NCI-H2227 treated with DMSO at 0.1 percent for 48 hours (cell line): ENCODE measurements at places on chromosomes 5 and 9.

GRCh38 chr9:131733541-131734061 is 6.3 kb downstream of the RAPGEF1 start:
- no peak for DNase-seq

DNA sequence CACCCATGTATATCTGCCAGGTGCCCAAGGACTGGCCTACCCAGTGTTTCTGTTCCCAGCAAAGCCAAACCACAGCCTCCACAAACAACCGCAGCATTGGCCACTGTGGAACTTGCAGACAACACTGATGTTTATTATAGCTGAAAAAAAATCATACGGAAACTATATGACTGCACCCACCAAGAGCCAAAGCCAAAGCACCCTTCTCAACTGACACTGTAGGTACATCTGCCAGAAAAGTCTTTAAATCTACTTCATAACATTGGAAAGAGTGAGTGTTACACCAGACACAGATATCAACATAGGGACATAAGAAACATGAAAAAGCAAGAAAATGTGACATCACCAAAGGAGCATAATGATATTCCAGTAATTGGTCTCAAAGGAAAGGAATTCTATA is 428.0 kb downstream of the PSAT1 start:
- DNase-seq = no peak

DNA sequence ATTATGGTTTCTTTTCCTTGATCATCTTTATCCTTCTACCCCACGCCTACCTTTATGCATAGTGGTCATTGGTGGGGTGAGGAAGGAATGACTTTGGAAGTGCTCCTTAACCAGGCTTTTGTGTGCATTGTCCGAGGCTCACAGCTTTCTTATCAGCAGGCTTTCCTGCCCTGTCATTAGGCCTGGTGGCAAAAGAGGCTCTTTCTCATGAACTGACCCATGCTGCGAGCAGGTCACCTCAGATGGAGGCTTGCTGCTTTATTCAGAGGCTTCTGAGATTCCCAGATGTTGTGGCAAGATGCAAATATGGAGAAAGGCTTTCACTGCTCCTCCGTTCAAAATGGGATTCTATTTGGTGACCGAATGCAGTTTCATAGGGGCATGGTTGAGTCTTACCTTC is 57.4 kb upstream of the DMRTA1 start:
- no peak for DNase-seq

DNA sequence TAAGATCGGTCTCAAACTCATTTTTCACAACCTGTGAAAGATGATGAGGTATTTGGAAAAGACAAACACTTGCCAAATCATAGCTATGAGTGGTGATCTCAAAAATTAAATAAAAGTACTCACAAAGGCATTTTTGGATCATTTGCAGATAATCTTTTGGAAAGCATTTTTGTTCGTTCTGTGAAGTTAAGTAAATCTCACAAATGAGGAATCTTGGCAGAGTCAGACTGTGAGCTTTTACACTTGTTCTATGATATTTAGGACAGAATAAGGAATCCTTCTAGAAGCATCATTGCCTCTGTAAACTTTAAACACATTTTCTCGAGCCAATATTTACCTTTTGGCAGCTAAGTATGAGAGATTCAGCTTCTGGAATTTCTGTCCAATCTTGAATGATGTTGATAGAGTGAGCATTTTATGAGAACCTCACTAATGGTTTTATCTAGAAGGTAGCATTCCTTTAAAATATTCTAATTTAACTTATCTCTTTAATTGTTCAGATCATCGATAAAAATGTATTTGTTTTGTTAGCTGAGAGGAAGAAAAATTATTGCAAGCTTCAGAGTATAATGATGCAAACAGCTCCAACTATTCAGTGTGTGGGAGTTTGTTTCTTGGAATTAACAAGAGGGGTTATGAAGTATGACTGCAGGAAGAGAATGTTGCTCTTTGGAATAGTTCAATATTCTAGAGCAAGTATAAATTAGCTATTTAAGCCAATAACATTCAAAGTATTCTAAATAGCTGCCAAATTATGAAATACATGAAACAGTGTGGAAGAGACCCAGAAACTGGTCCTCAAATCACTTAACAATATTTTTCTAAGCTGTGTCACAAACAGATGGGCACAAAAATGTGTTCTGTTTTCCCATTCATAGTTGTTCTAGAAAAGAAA is 48.6 kb upstream of the SLCO6A1 start:
- DNase-seq = no peak
